Frontal cortex (tissue), 4 donors: ENCODE measurements at places on chromosomes 16 and 17. TPM values are rescaled to one million over a fixed set of nuclear protein-coding genes. Genes with fewer than 3 reads are reported as not detected.

The C1QTNF8 gene
- total RNA-seq, result not detected

The SLC12A3 gene
- not detected for total RNA-seq

The PMFBP1 gene
- 0.41 TPM for total RNA-seq

The C16orf74 gene
- 0.82 TPM for total RNA-seq

The FOXF1 gene
- total RNA-seq, result 0.41 TPM

The PALB2 gene
- total RNA-seq, result 21.6 TPM

The KRTAP9-2 gene
- total RNA-seq, result not detected

The CCDC137 gene
- 6.1 TPM for total RNA-seq

The RFNG gene
- total RNA-seq, result 21.2 TPM

The SEPTIN1 gene
- total RNA-seq, result not detected

The TBC1D3K gene
- total RNA-seq, result not detected

The THUMPD1 gene
- total RNA-seq, result 75.8 TPM

The HBA1 gene
- total RNA-seq, result 371 TPM

The NEK8 gene
- 0.82 TPM for total RNA-seq

The GP1BA gene
- total RNA-seq, result not detected

The ABAT gene
- total RNA-seq, result 110 TPM

The RAC3 gene
- total RNA-seq, result 110 TPM

The MYO19 gene
- total RNA-seq, result 30.6 TPM

The HSD11B2 gene
- 0.41 TPM for total RNA-seq
